ENCODE measurements at places on chromosomes 16 and 17.

GRCh38 chr16:88505405-88506082, 52.5 kb downstream of the ZFPM1 start:
- DNase-seq, result no peak

DNA sequence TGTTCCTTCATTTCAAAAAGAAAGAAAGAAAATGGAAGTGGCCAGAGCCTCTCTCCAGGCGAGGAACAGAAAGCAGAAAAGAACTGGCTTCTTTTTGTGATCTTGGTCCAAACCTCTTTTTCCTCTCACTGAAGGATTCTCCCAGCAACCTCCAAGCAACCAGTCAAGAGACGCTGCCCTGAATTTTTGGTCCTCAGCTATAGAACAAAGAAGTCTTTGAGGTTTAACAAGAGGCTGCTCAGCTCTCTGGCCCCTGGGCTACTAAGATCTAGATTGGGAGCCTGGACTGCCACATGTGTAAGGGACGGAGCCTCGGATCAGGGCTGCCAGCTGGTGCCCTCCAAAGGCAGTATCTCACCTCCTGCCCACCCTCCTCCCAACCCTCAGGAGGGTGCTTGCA, 62.6 kb downstream of the AXIN2 start:
- DNase-seq, result no peak

GRCh38 chr16:31429314-31429713, 1.2 kb upstream of the COX6A2 start:
- no peak for DNase-seq

DNA sequence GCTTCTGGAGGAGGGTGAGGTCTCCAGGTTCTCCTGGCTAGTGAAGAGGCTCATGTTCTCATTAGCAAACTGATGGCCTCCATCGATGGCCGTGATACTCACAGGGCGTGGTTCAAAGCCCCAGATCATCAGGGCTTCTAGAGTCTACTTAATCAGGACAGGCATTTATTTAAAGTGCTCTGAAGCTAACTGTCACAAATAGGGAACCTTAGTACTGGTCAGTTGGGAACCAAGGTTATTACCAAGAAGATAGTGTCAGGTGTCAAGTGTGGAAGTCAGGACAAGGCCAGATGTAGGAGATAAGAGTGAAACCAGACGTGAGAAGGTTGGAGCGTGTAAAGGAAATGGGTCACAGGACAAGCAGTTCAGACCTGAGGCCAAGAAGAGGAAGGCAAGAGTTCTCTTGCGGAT, 56.9 kb downstream of the PIGL start:
- DNase-seq, result no peak

DNA sequence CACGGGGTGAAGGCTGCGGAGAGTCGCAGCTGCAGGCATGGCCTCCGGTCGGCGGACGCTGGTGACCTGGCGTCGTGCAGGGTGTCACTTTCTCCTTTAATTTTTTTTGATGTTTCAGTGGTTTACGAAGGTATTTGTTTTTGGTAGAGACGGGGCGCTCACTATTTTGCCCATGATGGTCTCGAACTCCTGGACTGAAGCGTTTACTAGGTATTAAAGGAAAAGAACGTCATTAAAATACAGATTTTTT, 17.1 kb downstream of the ZNF213 start:
- no peak for DNase-seq

DNA sequence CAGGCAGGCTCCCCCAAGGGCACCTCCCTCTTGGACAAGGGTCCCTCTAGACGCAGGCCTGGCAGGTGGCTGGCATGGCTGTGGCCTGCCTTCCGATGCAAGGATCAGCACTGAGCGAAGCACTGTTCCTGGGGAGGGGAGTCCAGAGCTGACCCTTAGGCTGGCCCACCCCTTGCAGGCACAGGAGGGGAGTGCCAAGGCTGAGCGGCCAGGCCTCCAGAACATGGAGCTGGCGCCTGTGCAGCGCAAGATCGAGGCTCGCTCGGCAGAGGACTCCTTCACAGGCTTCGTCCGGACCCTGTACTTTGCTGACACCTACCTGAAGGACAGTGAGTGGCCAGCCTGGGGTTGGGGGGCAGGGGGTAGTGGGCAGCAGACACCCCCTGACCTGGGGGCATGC, 16.8 kb upstream of the MYO15B start:
- no peak for DNase-seq

DNA sequence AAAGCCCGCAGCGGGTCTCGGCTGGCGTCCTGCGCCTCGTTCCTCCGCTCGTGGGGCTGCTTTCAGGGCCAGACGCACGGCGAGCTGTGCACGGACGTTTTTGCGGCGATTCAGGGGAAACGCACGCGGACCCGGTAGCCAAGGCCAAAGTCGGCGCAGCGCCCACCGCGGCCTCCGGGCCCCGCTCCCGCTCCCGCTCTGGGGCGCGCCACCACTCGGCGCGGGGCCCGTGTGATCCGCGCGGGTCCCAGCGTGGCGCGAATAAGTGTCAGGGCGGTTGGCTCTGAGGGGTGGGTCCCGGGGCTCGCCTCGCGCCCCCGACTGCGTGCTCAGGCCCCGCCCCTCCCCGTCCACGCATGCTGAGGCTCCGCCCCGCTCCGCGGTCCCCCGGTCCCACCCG, 694 bp upstream of the TBCD start:
- DNase-seq, result no peak

DNA sequence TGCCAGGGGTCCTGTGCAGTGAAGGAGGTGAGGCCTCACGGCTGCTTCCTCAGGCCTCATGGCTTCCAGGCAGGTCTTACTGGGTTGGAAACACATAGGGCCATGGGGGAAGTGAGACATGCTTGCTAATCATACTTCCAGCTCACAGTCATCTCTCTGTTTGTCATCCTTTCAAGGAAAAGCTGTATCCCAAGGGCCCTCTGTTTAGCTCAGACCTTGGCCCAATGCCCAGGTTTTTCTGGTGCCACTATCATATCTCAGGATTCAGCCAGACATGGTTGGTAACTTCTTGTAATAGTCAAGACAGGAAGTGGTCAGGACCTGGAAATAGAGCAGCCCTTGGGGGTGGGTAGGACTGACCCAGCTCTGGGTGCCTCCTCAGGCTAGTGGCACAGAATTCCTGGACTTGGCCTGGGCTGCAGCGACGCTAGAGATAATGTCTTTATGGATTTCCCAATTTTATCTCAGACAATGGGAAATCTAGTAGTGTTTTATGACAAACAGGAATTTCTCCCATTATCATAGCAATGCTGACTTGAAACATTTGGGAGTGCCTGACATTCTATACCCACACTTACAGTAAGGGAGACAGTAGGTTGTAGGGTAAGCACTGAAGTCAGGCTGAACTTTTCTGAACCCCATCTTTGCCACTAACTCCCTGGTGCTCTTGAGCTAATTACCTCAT, 13.5 kb upstream of the ITGB3 start:
- peak; percentile 77 for DNase-seq

DNA sequence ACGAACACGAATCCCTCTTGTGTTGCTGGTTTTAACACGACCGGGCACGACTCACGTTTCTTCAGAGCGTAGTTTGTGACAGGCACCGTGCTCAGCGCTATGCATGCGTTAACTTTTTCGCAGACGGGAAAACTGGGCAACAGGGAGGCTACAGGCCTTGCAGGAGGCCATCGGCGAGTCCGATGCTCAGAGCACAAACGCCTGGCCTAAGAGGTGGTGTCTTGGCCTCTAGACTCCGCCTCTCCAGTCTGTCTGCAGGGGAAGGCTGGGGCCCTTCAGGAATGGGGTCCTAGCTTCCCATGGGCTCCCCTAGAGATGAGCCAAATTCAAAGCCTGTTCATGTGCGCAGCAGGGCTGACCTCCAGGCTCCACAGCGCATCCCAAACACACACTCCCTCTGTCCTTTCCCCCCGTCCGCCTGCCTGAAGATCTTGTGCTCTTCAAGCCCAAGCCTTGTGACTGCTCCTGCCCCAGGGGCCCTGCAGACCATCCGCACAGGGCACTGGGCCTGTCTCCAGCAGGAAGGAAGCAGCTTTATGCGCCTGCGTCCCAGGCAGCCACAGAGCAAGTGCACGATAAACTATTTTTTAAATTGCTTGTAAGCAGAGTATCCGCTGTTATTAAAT, 3.1 kb downstream of the CLCN7 start:
- DNase-seq, result no peak

DNA sequence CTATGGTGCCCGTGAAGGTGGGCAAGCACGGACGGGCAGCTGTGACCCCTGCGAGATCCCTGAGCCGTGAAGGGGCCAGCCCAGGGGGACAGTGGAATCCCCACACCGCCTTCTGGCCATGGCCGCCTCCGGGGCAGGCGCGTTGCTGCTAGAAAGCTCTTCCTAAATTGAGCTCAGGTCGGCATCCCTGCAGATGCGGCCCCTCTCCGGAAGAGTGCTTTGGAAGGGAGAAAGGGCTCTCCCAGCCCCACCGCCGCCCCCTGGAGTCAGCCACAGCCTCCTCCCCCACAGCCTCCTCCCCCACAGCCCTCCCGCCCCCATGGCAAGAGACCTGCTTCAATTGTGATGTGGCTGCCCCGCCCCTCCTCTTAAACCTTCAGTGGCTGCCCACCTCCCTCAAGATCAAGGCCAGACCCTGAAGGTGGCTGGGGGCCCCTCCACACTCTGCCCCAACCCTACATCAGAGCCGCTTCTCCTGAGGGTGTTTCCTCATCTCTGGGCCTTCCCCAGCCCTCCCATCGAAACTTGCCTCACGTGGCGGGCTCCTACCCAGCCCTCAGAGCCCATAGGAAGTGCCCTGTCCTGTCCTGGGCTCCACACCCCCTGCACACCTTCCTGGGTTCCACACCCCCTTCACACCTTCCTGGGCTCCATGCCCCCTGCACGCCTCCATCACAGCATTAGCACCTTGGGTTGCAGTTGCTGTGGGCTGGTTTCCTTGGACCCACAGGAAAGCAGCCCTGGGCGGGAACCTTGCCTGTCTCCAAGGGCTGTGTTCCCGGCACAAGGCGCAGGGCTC, 5.5 kb upstream of the CBFA2T3 start:
- no peak for DNase-seq

- DNase-seq, result no peak
Measured at GRCh38 chr16:6335072-6335471, 997.6 kb upstream of the RBFOX1 start.

DNA sequence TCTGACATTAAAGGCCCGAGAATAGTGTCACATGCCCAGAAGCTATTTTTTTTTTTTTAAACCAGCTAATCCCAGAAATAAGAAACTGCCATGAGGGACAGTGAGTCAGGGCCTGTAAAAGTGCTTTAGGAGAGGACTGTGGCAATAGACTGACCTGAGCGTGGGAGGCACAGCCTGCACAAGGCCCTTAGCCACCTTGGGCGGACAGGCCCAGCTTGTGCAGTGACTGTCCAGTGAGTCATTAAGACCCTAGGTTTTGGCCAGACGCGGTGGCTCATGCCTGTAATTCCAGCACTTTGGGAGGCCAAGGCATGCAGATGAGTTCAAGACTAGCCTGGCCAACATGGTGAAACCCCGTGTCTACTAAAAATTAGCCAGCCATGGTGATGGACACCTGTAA, 343.0 kb upstream of the ZFHX3 start:
- DNase-seq, result no peak

DNA sequence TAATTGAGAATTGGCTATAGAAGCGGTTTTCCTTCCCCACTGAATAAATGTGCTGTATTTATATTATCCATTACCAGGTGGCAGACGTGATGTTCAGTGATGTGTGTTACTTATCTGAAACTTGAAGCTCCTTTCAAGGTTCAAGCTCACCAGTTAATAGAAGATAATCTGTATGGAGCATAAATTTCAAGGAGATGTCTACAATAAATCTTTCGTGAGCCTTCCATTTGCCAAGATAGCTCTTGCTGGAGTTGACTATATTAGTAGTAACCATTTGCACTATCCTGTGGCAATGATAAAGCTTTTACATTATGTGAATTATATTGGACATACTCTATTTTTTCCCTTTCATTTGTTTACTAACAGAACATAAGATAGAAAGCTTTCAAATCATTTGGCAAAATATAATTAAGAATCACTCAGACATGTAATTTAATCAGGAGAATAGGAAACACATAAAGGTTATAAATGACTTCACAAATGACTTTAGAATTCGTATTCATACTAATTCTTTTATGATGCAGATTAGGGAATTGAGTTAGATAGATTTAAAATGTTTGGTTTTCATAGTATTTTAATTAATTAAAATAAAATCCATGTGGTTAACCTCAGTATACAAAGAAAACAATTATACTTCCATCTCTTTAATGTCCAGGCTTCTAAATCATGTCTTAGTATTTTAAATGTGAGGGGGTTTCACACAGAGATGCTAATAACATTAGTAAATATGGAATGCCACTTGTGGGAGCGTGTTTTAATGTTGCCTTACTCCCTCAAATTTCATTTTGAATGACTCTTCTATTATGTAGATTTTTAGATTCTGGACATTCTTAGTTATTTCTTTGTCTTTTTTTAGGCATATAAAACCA, 664.4 kb upstream of the CDH8 start:
- no peak for DNase-seq

DNA sequence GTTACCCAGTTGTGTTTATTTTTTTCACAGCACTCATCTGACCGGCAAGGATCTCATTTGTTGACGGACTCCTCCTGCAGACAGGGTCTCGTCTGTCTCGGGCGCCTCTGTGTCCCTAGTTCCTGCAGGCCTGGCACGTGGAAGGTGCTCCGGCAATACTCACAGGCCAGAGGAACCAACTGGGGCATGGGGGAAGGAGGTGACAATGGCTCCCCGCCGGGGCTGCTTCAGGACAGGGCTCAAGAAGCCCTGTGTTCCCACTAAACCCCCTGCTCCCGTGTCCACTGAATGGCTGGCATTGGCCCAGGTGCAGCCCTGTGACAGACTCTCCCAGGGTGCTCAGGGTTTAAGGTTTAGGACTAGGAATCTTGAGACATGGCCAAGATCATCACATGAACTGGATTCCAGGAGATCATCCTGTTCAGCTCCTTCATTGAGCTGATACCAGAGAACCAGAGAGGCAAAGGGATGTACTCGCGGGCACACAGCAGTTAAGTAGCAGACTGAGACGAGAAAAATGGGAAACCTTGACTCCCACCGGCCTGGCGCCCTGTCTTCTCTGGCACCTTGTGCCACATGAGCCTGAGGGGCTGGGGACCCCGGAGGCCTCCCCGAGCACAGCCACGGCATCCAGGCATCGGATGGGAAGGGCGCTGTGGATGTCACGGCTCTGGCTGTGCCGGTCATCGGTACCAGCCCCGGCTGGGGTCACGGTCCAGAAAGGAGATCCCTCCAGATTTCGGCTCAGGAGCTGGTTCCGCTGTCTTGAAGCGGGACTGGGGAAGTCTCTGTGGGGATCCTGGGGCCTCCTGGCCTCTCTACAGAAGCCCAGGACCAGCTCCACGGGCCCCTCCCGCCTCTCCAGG, 29.0 kb downstream of the TIMM22 start:
- no peak for DNase-seq

DNA sequence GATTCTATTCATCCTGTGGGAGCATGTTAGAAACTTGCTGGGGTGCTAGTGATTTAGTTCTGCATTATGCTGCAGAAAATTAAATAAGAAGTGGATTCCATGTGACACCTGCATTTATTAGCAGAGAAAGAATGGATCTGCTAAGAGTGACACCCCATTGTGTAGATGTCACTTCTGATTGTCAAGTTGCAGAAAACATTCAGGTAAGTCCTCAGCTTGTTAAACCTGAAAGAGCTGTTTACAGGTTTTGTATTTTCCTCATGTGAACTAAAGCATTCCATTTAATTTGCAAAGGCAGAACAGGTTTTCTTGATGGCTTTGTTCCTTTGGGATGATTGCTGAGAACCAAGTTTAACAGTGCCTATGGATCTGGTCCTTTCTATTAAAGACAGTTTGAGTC, 238.7 kb downstream of the ABCC12 start:
- no peak for DNase-seq

All from fibroblast of skin of left quadriceps (primary cell).